ENCODE measurements at places on chromosomes 2 and 18.
A peak's percentile ranks its signal among the peaks of the same experiment; 100 is the strongest.

DNA sequence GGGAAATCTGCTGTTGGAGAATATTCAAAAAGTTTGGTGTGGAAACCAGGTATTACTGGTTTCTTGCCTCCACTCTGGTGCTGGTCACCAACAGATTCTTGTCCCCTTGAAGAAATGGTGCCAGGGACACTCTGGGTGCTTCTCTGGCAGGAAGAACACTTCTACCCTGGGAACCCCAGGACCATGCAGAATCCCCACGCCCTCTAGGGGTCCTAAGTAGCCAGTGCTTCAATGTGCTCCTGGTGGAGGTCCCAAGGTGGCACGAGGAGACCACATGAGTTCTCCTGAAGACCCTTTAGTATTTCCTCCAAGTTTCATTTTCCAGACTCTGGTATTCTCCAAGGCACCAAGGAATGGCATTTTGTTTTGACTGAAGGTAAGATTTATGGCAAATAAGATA, 380.6 kb downstream of the TSN start:
- peak; percentile 16 for DNase-seq

DNA sequence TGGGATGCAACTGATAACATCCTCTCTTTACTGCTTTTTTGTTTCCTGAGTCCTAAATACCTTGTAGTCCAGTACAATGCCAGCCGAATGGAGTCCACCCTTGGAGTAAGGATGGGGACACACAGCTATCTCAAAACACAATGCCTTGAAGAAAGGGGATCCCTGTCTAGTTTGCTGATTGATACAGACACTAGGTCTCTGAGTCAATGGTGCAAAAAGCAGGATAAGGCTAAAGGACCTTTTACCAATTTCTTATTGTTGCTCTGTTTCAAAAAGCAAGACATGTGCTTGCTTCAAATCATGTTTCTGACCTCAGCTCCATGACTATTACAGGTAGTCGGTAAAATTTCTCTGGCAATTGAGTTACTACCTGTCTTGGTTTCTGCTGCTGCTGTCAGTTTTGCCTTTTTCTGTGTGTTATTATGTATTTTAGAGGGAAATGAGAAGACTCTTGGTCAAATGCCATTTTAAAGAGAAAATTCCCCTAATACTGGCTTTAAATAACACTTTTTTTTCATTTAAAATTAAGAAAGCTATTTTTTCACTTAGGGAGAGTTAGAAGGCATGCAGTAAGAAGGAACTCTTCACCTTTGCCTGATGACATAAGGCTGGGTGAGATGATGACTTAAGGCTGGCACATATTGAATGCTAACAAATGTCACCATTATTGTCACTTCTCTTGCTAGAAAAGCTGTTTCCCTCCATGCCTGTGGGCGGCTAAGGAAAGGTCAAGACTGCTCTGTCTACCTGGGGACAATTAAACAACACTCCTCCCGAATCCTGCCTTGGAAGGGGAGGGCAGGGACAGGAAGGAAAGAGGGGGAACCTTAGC, 4.9 kb upstream of the FIGLA start:
- no peak for DNase-seq

- no peak for DNase-seq
Observed at GRCh38 chr18:30192216-30192615, 850.3 kb downstream of the DSC3 start.

DNA sequence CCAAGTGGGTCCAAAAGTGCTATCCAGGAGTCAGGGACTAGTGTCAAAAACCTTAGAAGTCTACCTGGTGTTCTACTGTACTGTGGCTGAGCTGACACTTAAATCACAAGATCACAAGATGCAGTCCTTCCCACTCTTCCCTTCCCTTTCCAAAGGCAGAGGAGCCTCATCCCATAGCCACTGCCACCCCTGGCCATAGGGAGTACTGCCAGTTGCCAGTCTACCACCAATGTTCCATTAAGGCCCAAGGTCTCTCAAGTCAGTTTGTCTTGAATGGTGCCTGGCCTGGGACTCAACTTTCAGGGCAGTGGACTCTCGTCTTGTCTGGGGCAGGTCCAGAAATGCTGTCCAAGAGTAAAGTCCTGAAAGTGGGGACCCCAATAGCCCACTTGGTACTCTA, 585.6 kb downstream of the NUP35 start:
- DNase-seq: no peak

DNA sequence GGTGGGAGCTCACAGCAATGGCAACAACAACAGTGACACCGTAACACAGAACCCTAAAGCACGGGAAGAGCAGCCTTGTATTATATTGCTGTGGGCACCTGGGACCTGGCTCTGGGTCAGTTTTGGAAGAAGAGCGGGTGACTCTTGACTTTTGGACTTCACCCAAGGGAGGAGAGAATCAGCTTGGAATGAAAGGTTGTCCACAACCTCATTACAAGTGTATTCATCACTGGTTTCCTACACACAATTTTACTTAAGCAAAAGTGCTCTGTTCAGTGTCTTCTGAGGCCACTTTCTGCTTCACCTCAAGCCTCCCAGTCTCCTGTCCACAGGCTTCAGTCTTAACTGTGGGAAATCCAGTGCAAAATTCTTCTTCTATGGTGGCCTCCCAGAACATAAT, 263.8 kb downstream of the KCNE4 start:
- DNase-seq: no peak

- DNase-seq: no peak
Observed at GRCh38 chr2:112701052-112701451, 19.8 kb upstream of the NT5DC4 start.

- DNase-seq: no peak
Observed at GRCh38 chr18:44687421-44687820, 6.7 kb downstream of the SETBP1 start.

GRCh38 chr2:234861841-234862735, 89.7 kb upstream of the SH3BP4 start:
- DNase-seq: no peak

GRCh38 chr2:169493360-169493759, 14.1 kb downstream of the BBS5 start:
- DNase-seq: no peak

DNA sequence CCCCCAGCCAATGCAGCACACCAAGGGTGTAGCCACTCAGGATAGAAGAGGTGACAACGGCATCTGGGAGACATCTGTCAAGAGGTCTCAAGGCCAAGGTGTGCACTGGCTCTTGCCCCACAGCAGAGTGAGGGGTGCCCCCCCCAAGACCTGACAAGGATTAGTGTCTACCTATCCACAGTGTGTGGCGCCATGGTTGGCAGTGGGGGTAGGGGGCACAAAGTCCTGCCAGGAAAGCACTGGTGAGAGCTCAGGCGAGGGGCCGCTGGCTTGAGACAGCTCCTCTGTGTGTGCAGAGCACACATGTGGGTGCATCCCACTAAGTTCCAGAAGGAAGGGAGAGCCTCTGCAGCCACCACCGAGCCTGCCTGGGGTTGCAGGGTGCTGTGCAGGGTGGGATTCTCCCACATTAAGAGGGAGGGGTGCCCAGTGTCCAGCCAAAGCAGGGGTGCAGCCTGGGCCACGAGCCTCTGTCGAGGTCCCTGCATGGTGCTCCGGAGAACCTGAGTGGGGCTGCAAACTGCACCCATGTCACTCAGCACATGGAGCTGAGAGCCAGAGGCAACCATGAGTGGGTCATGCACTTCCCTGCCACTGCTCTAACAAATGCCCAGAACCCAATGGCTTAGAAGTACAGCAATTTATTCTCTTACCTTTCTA, 311.2 kb upstream of the HDAC4 start:
- DNase-seq: no peak

DNA sequence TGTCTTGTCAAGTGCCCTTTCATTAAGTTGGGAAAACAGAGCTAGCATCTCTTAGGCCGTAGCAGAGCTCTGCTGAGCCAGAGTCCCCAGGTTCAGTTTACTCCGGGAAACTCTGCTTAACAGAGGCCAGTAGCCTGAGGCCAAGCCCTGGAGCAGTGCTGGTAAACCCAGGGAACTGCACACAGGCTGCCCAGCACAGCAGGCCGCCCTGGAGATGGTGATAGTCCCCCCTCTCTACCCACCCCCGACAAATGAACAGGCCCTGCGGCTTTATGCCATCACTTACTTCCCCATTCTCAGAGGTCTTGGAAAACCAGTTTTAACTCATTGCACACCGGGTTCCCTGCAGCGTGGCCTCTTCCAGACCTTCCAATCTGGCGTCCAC, 3.5 kb downstream of the CNNM4 start:
- DNase-seq: no peak

DNA sequence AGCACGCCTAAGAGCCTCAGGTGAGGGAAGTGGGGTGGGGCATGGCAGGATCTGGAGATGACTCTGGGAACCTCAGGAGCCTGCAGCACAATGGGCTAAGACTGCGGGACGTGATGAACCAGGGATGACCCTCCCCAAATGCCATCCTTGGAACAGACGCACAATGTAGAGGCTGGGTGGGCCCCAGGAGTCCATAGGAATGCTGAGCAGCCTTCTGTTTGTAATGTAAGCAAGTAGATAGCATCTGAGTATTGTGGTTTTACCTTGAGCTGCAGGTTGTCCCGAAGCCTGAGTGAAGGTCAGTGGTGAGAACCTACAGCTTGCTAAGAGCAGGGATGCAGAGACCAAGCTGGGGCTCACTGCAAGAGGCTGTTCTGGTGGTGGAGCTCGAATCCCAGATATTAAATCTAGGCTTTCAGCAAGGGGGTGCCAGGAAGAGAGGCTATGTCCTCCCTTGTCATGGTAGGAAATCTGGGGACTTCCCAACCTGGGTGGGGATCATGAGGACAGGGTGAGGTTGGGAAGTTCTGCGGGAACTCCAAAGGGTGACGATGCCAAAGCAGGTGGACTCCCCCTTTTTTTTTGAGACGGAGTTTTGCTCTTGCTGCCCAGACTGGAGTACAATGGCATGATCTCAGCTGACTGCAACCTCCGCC, 5.8 kb downstream of the SCTR start:
- DNase-seq: no peak

DNA sequence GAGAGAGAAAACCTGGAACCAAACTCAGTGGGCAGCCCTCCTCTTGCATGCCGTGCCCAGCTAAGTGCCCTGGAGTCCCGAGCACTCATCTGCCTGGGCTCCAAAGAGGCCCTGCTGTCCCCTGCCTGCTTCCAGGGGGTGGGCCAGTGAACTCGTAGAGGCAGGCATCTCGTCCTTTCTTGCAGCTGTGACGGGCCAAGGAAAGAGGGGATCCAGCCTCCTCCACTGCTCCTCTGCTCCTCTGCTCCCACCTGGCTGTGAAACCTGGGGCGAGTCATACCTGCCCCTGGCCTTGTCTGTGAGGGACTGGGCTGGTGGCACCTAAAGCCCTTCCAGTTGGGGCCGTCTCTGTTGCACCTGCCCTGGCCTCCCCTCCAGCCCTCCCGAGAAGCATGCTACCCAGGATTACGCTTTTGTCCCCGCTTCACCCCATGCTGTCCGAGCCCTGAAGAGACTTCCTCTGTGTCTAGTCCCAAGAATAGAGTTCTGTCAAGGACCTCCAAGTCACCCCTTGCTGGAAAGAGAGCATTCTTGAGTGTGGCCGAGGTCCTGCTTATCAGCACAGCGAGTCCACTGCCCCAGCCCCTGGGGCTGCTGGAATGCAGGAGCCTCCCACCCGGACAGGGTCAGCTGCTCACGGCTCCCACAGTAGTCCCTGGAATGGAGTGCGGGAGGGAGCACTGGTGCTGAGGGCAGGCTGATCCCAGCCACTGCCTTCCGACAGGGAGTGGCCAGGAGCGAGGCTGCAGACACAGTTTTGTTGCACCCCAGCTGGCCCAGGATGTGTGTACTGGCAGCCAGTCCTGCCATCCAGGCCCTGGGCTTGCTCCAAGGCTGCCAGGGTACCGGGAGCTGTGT, 14.3 kb downstream of the KCNK3 start:
- no peak for DNase-seq

DNA sequence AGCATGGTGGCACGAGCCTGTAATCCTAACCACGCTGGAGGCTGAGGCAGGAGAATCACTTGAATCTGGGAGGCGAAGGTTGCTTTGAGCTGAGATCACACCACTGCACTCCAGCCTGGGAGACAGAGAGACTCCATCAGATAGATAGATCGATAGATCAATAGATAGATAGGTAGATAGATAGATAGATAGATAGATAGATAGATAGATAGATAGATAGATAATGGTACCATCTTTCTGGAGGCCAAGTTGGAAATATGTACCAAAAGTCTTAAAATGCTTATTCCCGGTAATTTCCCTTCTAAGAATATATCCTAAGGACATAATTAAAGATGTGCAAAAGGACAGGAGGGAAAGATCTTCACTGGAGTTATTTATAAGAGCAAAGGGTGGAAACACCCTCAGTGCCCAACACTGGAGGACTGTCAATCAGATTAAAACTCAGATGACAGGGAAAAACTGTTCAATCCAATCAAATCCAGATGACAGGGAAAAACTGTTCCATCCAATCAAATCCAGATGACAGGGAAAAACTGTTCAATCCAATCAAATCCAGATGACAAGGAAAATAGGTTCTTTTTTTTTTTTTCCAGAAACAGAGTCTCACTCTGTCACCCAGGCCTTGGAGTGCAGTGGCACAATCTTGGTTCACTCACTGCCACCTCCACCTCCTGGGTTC, 49.0 kb upstream of the UBE2F start:
- DNase-seq: no peak

DNA sequence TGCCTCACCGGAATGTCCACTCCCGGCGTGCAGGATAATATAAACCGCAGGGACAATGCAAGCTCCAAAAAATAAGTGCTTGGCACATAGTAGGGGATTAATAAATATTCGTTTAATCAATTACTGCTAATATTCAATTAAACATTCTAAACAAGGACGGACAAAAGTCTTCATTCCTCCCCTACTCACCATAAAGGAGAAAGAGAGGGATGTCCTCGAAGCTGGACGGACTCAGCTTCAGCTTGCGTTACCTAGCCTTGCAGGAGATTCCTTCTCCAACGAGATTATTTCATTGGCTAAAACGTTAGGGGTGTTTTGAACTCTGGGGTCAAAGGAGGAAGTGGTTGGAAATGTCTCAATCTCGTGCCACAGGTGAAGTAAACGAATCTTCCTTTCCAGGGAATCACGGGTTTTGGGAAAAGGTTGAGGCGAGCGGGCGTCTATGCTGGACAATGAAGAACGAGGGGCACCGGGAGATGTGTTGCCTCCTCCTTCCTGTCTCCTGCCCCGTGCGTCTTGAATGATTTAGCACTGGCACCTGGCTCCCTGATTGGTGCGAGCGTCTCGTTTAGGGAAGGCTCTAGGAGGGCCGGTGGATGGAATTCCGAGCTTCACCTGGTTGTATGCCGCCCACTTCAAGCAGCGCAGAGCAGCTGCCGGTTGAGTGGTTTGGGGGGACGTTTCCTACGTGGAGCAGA, 2.0 kb upstream of the GAD1 start:
- DNase-seq: no peak

- no peak for DNase-seq
Observed at GRCh38 chr2:173831312-173832229, 133.6 kb downstream of the SP3 start.

DNA sequence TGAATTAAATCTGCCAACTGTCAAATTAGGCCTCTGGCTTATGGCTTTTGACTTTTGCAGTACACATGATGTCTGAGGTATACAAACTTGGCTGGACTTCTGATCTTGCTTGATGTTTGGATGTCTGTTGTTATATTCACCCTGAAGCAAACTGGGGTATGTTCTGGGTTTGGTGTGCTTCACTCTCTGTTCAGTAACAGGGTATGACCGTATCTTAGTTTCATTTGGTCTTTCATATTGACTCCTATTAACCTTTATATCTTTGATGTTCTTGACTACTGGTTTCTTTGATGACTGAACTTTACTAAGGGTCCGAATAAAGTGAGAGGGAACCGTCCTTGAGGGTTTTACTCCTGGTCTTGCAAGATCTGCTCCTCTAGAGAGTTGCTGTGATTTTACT, 8.2 kb downstream of the CKAP2L start:
- no peak for DNase-seq
